ENCODE measurements at places on chromosomes 6 and 20.

GRCh38 chr6:16130437-16130891 lies 1.6 kb downstream of the MYLIP start:
- DNase-seq: no peak

DNA sequence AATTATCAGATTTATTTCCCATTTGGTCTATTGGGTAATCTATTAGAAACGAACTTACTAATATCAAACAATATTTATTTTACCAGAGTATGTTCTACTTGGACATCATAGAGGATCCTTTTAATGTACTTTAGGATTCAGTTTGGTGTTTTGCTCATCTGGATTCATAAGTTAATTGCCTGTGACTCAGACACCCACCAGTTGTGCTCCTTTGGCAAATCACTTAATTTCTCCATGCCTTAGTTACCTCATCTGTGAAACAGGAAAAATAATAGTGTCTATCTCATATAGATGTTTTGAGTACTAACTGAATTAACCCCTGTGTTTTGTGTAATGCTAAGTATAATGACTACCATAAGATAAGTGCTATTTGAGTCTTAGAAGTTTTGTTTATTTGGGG lies 292.1 kb downstream of the LAMA2 start:
- DNase-seq: no peak

- no peak for DNase-seq
Observed at GRCh38 chr6:125798734-125799508, 8.2 kb downstream of the NCOA7 start.

DNA sequence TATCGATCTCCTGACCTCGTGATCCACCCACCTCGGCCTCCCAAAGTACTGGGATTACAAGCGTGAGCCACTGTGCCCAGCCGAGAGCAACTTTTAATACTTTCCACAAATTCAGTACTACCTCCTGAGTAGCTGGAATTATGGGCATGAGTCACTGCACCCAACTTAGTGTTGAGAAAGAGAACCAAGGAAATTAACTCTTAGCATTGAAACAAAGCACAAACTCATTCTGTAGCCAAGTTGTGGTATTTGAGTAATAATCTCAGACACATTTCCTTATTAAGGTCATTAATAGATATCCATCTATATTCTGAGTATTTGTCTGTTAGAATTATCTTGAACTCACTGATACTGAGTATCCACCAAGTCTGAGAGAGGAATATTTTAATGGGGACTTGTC lies 14.3 kb upstream of the ELOVL2 start:
- no peak for DNase-seq

GRCh38 chr6:53411451-53411850 lies 62.7 kb upstream of the ELOVL5 start:
- DNase-seq: no peak

DNA sequence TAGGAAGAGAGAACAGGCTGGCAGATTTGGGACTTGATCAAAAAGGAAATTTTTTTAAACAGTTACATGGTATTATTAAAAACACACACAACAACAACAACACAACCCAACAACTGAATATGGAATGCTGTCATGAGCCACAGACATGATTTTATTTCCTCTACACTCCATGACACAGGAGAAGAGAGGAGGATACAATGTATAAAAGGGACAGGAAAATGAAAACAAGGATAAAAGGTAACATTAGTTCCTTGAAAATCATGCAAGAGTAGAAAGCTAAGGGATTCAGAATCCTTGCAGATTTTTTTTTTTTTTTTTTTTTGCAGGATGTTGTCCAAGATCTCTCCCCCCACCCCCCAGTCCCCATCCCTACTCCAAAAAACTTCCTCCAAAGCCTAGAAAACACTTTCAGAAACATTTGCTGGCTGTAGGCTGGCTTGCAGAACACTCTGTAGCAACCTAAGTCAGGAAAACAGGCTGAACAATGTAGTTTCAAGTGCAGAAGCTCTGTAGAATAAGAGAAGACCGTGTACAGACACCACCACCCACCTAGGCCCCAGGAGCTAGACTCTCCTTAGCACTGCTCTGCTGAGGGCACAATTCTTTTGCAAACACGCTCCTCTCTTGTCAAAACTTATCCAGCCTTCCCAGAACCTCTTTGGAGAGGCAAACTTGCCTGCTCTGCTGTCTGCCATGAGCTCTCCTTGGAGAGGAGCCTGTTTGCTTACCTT lies 845 bp downstream of the ZMYND8 start:
- no peak for DNase-seq

GRCh38 chr6:26660000-26660361 lies 435 bp upstream of the ZNF322 start:
- DNase-seq: no peak

GRCh38 chr6:53924821-53925422 lies 130.1 kb downstream of the LRRC1 start:
- no peak for DNase-seq

DNA sequence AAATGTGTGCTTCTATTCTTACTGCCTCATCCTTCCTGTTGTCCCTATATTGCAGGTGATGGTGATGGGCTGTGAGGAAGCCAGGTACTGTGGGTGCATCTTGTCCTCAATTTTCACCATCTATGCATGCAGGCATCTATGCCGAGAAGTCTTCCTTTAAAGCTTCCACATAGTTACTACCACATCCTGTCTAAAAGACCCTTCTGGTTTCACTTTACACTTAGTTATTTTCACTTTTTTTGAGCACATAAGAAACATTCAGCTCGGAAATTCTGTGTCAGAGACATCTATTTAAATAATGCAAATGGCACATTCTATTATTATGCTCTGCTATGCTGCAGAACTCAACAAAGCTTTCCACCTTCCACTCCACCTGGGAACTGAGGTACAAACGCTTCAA lies 28.2 kb upstream of the FABP7 start:
- DNase-seq: no peak

GRCh38 chr20:61271312-61272231 lies 19.5 kb downstream of the CDH4 start:
- DNase-seq: no peak

GRCh38 chr20:13670160-13670559 lies 31.4 kb upstream of the TASP1 start:
- no peak for DNase-seq

- DNase-seq: no peak
Observed at GRCh38 chr6:2102316-2102883, 143.0 kb downstream of the GMDS start.

DNA sequence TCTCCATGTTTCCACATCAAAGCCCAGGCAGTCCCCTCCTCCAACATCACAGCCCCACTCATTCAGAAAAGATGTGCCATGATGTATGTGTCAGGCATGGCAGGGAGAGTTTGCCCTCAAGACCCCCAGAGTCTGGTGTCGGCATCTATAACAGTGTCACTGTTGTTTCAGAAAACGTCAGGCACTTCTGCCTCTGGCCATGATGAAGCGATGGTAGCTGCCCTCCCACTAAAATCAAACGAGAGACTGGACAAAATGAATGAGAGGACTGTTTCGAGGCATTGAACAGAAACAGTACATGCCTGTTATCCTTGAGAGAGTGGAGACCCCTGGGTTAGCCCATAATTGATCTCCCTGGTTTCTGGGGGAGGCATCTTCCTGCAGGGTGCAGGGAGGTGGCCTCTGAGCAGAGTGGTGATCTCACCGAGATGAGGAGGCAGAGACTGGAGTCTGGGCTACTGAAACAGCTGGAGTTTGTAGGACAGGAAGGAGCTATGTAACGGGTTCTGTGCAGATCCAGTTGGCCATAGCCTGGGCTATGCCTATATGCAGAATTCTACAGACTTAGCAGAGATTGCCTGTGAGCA lies 144.5 kb downstream of the SYCP2 start:
- no peak for DNase-seq

DNA sequence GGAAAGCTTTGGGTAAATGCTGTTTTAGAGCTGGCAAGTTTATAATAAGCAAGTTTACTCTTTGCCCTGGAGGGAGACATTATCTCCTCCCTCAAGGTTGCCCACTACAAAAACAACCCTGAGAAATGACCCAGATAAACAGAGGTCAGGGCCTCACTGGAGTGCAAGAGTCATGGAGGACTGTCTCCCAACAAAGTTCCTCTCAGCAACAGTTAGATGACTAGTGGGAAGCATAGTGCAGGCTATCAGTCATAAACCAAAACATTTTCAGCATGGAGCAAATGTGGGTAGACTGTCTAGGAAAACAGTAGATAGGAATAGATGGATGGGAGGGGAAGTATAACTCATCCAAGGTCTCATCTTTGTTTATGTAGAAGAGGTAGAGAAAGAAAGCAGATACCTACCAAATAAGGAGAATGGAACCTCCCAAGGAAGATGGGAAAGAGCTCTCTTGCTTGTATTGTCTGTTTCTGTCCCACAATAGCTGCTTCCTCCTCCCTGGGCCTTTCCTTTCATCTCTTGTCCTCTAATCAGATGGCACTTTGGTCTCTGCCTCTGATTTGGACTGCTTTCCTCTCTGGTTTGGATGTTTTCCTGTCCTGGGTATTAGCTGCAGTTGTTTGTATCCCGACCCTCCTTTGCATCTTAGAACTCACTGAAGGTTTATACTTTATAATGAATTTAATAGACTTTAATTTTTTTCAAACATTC lies 95.4 kb downstream of the WASF1 start:
- no peak for DNase-seq

GRCh38 chr6:129263176-129263575 lies 380.2 kb downstream of the LAMA2 start:
- no peak for DNase-seq

GRCh38 chr6:68008445-68008844 lies 626.6 kb upstream of the ADGRB3 start:
- no peak for DNase-seq

DNA sequence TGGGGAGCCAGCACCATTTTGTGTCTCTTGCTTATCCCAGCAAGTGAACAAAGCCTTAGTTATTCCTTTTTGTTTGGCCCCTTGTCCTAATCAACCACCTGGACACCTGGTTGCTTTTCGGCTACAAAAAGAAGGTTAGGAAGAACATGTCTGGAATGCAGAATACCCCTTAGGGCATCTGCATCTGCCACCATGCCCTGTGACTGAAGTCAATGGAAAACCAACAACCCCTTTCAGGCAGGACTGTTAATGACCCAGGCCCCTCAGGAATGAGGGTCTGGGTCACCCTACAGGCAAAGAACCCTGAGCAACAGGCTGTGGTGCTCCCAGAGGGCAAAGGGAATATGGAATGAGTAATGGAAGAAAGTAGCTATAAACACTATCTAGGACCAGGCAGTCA lies 78.5 kb downstream of the PDE10A start:
- no peak for DNase-seq

DNA sequence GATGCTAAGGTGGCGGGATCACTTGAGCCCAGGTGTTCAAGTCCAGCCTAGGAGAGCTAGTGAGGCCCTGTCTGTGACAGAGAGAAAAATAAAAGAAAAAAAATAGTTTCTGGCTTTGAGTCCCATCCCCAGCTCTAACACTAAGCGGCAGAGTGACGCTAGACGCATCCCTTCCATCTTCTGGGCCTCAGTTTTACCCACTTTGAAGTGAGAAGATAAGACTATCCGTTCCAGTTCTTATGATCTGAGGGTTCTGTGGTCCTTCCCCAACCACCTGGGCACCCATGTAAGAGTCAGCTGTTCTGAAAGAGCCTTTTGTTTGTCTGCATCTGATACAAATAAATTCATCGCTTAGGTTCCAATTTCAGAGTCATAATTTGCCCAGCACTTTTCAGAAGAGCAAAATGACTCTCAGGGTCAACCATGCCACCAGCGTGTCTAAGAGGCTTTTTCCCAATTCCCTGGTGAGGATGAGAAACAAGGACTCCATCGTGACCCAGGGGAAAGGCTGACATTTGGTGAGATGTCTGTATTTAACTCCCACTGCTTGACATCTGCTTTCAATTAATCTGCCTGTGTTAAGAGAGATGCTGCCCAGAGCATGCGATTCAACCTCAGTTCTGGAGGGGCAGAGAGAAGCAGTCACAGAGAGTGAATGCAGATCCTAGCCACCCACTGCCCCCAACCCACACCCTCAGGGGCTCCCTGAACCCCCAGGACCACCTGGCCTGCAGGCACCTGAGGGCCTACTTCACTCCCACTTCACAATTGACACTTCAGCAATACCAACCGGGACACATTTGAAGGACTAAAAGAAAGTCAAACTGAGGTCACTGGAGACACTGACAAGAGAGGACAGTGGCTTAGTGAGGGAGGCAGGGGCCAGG lies 131.6 kb upstream of the TOP1 start:
- no peak for DNase-seq

- no peak for DNase-seq
Observed at GRCh38 chr20:25629816-25630499, 6.1 kb upstream of the NANP start.

DNA sequence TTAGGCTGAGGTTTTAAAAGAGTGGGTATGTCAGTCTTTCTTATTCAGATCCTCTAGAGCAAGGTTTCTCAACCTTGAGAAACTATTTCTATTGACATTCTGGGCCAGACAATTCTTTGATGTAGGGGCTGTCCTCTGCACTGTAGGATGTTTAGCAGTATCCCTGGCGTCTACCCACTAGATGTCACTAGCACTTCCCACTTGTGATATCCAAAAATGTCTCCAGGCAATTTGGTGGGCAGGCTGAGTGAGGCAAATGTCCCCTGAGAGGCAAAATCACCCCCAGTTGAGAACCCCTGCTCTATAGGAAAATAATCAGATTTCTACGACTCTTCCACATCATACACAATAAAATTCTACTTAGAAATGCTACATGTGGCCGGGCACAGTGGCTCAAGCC lies 7.7 kb upstream of the ZKSCAN8 start:
- DNase-seq: no peak

GRCh38 chr6:127402890-127403617 lies 56.1 kb downstream of the KIAA0408 start:
- DNase-seq: no peak

DNA sequence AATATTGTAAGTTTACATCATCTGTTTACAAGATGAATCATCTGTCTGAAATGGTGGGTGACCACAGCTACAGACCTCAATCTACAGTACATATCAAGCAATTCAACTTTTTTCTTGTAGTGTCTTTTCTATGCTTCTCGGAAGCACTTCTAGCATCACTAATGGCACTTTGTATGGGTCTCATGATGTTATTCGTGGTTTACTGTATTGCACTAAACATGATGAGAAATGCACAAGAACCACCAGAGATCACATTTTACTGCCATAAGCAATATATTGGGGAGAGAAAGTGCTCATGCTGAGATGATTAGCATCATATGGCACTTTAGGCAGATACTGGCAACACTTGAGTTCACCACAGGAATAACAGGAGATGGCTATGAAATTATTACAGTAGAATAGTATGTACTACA lies 15.4 kb upstream of the BTBD3 start:
- no peak for DNase-seq

DNA sequence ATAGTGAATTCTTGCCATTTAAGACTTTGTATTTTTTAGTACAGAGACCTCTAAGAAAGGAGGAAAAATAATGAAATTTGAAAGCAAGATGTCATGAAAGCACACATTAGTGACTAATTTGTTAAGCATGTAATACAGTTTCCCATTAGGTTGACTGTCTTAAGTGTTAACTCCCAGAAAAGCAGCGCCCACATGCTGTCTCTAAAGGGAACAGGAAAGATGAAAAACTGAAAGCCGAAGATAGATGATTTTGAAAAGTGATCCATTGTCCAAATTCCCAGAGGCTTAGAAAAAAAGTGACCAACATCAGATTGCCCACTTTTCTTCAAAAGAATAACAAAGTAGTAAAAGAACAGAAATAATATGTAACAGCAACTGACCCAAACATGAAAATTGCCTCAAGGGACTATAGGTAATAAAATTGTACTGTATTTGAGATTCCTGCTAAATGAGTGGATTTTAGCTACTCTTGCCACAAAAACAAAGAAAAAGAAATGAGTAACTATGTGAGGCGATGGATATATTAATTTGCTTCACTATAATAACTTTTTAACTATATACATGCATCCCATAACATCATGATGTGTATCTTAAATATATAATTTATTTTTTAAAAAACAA lies 83.2 kb upstream of the OGFRL1 start:
- DNase-seq: no peak

Measured in Right ventricle myocardium inferior (tissue), 1 donor.